Naive thymus-derived CD8-positive, alpha-beta T cell (primary cell): ENCODE measurements at places on chromosomes 4 and X.

DNA sequence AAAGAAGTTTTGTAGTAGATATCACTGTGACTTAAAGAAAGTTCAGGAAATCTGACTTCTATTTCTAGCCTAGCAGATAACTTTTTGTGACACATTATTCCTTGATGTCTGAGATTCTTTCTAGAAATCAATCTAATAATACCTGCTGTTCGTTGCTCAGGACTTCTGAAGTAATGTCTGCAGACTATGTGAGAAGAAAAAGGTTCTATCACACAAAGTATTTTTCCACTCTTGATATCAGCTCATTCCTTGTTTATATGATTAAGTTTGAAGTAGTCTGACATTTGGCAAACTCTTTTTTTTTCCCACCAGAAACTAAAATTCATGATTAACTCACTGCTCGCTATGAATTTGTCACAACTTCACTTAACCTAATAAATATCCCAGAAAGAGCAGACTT is 56.6 kb downstream of the TLL1 start:
- DNase-seq = no peak

- DNase-seq = no peak
Observed at GRCh38 chr4:164484551-164484950, 269.4 kb upstream of the SMIM31 start.

GRCh38 chrX:44816367-44816766 is 27.5 kb upstream of the DUSP21 start:
- DNase-seq = no peak

GRCh38 chrX:40175511-40176350 is 78.0 kb upstream of the BCOR start:
- DNase-seq = peak; percentile 54

DNA sequence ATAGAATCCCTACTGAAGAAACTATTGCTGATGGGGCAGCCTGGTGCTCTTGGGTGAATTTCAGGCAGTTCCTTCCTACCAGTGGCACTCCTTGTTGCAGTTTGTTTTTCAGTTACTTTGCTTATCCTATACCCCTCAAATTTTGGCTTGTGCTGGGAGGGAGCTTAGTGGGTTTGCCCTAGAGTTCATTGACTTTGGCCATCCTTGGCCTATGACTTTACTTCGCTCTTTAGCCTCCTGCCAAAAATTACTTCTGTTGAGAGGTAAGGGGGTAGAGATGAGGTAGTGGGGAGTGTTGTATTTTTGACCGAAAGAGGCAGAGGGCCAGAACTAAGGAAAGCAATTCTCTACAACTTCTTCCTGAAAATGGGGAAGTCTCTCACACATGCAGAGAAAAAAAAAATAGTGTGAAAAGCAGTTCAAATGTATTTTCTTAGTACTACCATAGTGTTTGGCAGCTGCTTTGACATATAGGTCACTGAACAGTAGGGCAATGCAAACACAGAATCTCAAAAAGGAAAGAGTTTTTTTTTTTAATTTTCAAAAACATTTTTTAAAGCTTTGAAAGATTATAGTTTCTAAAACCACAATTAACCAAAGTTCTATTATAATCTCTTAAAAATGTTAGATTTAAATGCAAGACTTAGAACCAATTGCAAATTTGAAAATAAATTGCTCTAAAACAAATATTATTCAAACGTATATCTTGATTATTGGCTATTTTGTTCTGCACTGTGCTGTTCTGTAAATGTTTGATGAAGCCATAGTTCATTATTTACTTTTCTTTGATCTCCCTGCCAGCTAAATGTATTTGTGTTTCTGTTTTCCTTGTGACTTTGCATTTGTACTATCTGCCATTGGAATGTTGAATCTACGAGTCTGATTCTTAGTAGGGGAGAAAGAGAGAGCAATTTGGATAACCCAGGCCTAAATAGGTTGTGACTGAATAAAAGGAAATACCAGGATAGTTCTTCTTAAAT is 73.6 kb downstream of the DCK start:
- DNase-seq = no peak

DNA sequence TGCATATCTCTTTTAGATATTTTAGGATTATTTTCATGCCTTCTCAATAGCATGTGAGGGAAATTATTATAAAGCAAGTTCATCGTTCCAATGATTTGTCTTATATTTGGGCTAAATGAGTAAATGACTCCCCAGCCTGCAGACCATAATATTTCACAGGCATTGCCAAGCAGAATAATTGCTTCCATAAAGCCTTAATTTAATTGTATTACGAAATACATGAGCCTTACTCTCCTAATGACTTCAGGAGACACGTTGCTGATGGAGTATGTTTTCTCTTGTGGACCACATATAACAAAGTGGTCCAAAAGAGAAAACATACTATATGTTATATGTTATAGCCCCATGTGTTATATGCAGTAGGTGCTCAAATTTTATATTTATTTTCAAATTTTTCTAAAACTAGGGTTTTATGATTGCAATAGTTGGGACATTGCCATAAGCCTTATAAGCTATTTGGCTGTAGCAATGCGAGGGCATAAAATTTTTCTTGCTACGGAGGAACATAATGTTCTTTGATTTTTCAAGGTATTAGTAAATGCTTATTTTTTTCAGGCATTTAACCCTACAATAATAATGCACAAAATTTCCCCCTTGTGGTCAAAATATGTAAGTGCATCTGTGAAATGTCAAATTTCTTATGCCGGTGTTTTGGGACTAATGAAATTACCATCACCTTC is 26.2 kb upstream of the TMPRSS11D start:
- DNase-seq = no peak

DNA sequence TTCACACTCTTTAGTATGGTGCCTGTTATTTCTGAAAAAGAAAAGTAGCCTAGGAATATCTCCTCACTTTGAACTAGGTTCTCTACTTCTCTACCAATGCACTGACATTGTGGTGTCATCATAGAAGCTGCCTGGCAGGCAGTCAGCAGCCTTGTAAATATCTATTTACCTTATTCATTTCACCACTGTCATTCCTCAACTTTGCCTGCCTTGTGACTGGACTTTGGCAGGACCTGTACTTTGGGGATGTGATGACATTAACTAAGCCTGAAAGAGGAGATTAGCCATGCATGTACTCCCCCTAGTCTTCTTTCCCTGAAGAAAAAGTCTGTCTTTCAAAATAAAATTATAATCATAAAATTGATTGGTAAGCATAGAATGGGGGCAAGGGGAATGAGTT is 207.2 kb downstream of the ARAP2 start:
- no peak for DNase-seq

DNA sequence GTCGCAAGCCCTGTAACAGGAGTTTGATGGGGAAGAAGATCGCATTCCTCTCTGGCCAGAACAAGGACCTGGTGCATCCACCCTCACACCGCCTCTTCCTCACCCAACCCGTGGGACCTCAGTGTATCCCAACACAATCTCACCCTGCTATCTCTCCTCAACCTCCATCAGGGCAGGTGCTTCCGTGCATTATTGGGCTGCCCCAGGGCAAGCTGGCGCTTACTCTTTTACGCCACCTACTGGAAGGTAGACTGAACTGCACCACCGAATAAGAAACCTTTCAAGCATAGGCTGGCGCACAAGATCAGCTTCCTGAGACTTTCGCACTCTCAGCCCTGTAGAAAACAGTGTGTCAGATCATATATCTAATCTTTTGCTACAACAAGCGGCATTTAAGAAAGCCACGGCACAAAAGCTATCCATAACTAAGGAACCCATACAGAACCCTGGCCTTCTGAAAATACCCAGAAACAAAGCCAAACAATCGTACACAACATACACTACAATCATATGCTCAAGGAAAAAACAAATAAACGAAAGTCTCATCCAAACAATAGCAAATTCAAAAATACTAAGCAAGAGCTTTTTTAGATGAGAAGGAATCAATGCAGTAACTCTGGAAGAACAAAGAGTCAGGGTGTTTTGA is 209.3 kb downstream of the UGT8 start:
- DNase-seq = peak; percentile 18

GRCh38 chr4:84470204-84470785 is 28.8 kb downstream of the NKX6-1 start:
- DNase-seq = no peak

DNA sequence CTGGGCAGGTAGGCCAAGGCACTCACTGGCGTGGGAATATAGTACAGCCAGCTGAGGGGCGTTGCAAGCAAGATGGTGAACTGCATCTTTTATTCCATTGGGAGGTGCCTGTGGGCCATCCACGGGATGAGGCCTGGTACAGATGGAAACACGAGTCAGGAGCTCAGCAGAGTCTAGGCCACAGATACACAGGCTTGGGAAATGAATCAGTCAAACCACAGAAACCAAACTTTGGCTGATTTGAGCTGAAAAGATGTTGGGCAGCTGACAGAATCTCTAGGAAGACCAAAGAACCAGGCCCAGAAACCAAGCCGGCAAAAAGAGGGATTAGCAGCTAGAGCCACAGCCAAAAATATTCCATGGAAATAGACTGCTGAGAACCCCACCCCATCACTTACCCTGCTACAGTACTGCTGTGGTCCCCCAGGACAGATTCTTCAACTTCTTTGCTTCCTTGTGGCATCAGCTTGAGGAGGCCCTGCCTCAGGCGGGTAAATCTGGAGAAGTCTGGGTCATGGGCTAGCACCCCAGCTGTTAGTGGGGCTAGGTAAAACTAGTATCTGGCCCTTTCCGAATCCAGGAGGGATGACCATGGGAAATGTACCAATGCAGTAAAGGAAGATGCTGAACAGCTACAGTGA is 75.4 kb downstream of the TMEM131L start:
- no peak for DNase-seq

DNA sequence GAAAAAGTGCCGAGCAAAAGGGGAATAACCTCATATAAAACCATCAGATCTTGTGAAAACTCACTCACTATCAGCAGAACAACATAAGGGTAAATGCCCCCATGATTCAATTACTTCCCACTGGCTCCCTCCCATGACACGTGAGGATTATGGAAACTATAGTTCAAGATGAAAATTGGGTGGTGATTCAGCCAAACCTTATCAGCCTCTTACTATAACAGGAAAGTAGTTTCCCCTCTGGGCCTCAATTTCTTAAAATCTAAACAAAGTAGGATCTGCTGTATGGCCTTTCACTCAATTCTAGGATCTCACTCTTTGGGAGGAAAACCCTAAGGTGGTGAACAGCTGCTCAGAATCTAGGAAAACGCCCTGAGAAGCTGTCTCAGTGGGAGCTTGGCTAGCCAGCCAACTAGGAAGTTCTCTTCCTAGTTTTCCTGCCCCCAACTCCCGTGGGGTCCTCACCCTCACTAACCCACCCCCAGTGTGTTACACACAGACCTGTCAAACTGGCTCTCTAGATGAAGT is 1017.1 kb upstream of the HS3ST1 start:
- DNase-seq = no peak
